ENCODE measurements at places on chromosomes 3 and 15. TPM values are rescaled to one million over a fixed set of nuclear protein-coding genes. Genes with fewer than 3 reads are reported as not detected.

Gene ACTRT3
- 0.20 TPM for polyA plus RNA-seq

Gene PGBD4
- polyA plus RNA-seq: 1.4 TPM

Gene CX3CR1
- 98.7 TPM for polyA plus RNA-seq

Gene DUOX1
- polyA plus RNA-seq: 1.2 TPM

Gene NAALADL2
- not detected for polyA plus RNA-seq

Gene GHSR
- polyA plus RNA-seq: not detected

- H3K4me1 ChIP-seq: no peaks in the 10 kb centered on the region
- H3K27ac ChIP-seq: no peak overlapping the region
- DNase-seq: no peak
- H3K4me3 ChIP-seq: no peak overlapping the region
- no peaks in the 10 kb centered on the region for H3K27me3 ChIP-seq
- H3K36me3 ChIP-seq: no peaks in the 10 kb centered on the region
Observed at GRCh38 chr3:64995857-64996551, 308.2 kb upstream of the ADAMTS9 start.

GRCh38 chr3:46196261-46196957 is 11.7 kb downstream of the CCR1 start:
- no peak overlapping the region for H3K27ac ChIP-seq
- no peak for DNase-seq
- no peaks in the 10 kb centered on the region for H3K27me3 ChIP-seq
- H3K4me3 ChIP-seq: no peak overlapping the region

- H3K4me1 ChIP-seq: no peaks in the 10 kb centered on the region
- DNase-seq: no peak
- no peaks in the 10 kb centered on the region for H3K36me3 ChIP-seq
- H3K27me3 ChIP-seq: no peaks in the 10 kb centered on the region
- H3K4me3 ChIP-seq: no peak overlapping the region
- no peak overlapping the region for H3K27ac ChIP-seq
Observed at GRCh38 chr3:6739288-6739687, 121.6 kb upstream of the GRM7 start.

GRCh38 chr3:149258298-149258697 is 36.7 kb upstream of the CP start:
- H3K27me3 ChIP-seq: no peaks in the 10 kb centered on the region
- H3K4me3 ChIP-seq: no peak overlapping the region
- H3K4me1 ChIP-seq: no peaks in the 10 kb centered on the region

GRCh38 chr3:98322686-98323085 is 31.0 kb upstream of the OR5K4 start:
- no peak overlapping the region for H3K27ac ChIP-seq
- DNase-seq: no peak
- H3K27me3 ChIP-seq: no peaks in the 10 kb centered on the region
- no peaks in the 10 kb centered on the region for H3K36me3 ChIP-seq

- no peaks in the 10 kb centered on the region for H3K27me3 ChIP-seq
- H3K36me3 ChIP-seq: no peaks in the 10 kb centered on the region
- H3K4me3 ChIP-seq: no peak overlapping the region
Observed at GRCh38 chr15:53511175-53511574, 248.3 kb downstream of the WDR72 start.

DNA sequence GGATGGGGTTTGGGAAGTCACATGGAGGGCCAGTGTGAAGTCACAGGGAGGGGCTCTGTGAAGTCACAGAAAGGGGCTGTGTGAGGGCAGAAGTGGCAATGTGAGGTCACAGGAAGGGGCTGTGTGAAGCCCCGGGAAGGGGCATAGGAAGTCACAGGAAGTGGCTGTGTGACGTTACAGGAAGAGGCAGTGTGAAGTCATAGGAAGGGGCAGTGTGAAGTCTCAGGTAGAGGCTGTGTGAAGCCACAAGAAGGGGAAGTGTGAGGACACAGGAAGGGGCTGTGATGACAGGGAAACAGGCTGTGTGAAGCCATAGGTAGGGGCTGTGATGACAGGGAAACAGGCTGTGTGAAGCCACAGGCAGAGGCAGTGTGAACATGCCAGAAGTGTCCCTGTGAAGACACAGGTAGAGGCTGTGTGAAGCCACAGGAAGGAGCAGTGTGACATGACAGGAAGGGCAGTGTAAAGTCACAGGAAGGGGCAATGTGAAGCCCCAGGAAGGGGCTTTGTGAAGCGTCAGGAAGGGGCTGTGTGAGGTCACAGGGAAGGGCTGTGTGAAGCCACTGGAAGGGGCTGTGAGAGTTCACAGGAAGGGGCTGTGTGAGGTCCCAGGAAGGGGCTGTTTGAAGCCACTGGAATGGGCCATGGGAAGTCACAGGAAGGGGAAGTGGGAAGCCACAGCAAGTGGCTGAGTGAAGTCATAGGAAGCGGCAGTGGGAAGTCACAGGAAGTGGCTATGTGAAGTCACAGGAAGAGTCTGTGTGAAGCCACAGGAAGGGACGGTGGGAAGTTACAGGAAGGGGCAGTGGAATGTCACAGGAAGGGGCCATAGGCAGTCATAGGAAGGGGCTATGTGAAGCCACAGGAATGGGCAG is 37.1 kb downstream of the GASK1A start:
- no peaks in the 10 kb centered on the region for H3K27me3 ChIP-seq
- peak overlapping the region; percentile 48 for H3K27ac ChIP-seq
- no peak overlapping the region for H3K4me3 ChIP-seq
- H3K36me3 ChIP-seq: no peaks in the 10 kb centered on the region

DNA sequence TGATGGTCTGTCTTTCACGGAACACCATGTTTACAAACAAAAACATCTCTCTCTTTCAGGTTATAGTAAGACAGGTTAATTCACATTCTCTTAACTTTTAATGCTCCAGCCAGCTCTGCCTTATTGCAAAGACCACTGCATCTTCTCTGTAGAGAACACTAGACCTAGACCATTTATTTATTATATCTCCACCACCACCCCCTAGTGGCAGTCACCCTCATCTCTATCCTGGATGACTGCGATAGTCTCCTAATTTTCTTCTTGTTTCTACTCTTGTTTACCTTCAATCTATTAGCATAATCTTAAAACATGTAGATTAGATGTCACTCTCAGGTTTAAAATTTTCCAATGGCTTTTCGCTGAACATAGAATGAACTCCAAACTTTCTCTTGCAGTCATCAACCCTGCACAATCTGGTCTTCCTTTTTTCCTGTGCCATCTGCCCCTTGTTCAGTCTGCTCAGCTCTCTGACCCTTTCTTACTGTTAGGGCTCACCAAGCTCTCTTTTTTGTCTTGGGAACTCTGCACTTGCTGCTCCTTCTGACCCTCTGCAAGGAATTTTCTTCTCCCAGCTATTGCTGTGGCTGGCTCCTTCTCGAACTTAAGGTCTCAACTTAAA is 155.6 kb downstream of the SQOR start:
- no peaks in the 10 kb centered on the region for H3K36me3 ChIP-seq
- no peaks in the 10 kb centered on the region for H3K27me3 ChIP-seq

DNA sequence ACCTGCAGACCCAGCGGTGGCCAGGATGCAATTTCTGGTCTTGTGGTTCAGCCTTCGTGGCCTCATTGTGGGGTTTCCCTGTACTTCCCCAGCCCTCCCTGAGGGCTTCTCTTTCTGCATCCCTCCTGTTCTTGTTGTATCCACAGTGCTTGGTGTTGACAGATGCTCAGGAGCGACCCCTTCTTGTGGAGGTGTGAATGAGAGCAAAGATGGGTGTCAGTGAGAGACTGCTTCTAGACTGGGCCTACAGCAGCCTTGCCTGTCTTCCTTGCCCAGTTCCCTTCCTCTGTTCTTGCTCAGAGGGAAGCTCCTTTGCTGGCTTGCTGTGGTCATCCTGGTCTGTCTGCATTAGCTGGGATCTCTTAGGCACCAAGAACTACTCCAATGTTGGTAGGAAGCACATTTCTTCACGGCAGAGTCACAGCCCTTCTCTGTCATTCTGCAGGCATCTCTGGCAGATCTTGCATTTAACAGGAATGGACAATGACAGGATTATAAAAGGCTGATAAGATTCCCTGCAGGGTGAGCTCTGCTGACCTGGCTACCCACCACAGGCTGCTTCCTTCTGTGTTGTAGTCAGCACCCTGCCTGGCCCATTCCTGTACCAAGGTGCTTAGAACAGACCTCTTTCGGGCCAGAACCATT is 317.8 kb upstream of the C2CD4B start:
- H3K4me1 ChIP-seq: no peaks in the 10 kb centered on the region
- H3K4me3 ChIP-seq: no peak overlapping the region
- no peak for DNase-seq

GRCh38 chr15:77033729-77034671 is 36.9 kb downstream of the TSPAN3 start:
- peaks cover 42% of the 10 kb centered on the region for H3K36me3 ChIP-seq
- no peaks in the 10 kb centered on the region for H3K4me1 ChIP-seq
- no peak for DNase-seq
- no peaks in the 10 kb centered on the region for H3K27me3 ChIP-seq
- no peak overlapping the region for H3K27ac ChIP-seq
- no peak overlapping the region for H3K4me3 ChIP-seq

Measured in CD8-positive, alpha-beta memory T cell (primary cell).